ENCODE measurements at places on chromosomes 5 and 9.

- no peak for DNase-seq
Measured at GRCh38 chr9:13352451-13352979, 73.0 kb upstream of the MPDZ start.

DNA sequence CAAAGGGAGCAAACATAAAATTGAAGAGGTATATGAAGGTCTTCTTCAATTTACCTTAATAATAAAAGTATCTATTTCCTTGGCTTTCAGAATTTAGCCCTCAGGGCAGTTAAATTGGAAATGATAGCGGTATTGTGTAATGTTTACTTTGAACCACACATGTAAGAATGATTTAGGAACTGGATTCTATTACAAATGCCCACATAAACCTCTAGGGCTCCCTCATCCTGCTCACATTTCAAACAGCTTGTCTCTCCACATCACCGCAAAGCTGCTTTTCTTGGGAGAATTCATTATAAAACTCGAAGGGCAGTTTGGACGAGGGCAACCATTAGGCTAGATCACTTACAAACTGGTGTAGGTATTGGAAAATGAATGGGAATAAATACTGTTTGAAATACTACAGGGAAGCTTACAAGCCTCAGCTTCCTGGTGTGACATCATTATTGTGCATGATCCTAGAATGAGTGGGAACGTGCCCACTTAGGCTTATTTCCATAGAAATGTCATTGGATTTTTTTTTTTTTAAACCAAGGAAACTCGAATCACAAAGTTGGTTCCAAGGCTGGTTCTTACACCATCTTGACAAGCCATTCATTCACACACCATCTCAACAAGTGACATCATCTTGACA, 47.3 kb downstream of the MTRR start:
- peak; percentile 24 for DNase-seq

- no peak for DNase-seq
Measured at GRCh38 chr5:95948631-95949030, 13.0 kb downstream of the ELL2 start.

DNA sequence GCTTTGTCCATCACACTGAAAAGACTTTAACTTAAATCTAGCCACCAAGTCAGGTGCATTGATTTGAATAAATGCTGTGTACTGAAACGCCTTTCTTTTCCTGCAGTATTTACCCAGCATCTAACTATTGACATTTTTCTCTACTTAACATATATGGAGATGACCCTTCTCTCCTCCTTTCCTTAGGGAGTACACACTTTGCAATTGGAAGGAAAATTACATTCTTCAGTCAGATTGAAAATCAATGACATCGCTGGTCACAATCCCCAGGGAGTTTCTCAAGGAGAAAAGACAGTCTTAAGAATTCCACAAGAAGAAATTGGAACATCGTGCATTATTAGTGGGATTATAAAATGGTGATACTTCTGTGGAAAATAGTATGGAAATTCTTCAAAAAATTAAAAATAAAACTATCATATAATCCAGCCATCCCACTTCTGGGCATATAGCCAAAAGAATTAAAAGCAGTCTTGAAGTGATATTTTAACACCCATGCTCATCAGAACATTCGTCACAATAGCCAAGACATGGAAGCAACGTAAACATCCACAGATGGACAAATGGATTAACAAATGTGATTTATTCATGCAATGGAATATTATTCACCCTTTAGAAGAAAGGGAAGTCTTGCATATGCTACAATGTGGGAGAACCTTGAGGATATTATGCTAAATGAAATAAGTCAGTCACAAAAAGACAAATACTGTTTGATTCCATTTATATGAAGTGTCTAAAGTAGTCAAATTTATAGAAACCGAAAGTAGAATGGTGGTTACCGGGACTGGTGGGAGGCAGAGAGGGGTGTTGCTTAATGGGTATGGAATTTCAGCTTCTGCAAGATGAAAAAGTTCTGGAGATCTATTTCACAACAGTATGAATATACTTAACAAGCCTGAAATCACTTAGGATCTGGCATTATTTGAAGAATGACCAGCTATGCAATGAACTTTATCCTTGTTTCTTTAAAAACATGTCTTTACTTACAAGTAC, 14.3 kb upstream of the FREM1 start:
- peak; percentile 15 for DNase-seq

DNA sequence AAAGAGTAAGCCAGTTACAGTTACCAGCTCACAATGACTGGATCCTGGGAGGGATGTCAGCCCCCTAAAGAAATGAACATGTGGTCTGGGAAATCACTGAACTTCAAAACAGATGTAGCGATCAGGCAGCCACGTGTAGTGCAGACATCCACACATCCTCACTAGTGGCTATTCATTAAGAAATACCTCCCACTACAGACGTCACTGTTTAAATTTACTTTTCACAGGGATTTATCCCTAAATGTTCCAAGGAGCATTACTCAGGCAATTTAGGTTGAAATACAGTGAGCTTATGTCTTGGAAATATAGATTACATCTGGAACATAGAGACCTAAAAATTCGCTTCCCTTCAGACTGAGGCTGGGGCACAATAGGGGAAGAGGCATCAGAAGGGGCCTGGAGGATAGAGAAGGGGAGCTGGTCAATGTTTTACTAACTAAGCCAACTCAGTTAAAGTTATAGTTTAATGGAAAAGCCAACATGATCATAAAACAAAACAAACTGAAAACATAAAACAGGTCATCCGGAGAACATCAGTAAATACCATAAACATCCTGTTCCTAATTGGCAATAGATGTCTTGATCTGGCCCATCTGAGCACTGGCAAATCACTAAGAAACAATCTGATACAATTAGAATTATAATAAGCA, 92.3 kb downstream of the FANCC start:
- no peak for DNase-seq

DNA sequence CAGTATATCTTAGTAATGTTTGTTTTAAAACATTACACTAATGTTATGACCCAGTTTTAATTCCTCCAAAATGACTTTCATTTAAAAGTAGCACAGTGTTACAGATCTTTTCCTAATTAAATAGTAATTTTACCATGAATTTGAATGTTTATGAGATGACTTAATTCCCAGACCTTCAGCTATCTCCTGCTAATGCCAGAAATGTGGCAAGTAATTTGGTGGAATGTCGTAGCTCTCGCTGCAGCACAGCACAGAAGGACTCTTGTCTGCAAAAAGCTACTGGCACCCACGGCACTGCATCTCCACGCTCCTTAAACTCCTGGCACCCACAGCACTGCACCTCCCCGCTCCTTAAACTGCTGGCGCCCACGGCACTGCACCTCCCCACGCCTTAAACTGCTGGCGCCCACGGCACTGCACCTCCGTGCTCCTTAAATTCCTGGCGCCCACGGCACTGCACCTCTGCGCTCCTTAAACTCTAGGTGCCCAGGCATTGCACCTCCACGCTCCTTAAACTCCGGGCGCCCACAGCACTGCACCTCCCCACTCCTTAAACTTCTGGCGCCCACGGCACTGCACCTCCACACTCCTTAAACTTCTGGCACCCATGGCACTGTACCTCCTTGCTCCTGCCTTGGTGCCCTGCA, 163.1 kb downstream of the CDK5RAP2 start:
- no peak for DNase-seq

DNA sequence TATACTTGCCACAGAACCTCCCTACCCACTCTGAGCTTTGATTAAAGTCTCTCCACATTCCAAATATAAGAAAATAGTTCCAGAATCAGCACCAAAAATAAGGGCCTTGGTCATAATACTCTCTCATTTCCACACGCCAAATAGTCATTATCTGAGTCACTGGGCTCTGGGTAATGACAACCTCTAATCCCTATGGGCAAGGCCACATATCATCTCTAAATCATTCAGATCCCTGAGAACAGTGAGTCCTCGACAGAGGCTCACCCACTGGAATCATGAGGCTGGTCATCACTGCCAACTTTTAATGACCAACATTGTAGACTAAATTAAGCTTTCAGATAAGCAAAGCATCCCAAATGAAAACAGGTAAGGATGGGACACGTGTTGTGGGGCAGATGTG, 28.1 kb downstream of the FAM114A2 start:
- no peak for DNase-seq

DNA sequence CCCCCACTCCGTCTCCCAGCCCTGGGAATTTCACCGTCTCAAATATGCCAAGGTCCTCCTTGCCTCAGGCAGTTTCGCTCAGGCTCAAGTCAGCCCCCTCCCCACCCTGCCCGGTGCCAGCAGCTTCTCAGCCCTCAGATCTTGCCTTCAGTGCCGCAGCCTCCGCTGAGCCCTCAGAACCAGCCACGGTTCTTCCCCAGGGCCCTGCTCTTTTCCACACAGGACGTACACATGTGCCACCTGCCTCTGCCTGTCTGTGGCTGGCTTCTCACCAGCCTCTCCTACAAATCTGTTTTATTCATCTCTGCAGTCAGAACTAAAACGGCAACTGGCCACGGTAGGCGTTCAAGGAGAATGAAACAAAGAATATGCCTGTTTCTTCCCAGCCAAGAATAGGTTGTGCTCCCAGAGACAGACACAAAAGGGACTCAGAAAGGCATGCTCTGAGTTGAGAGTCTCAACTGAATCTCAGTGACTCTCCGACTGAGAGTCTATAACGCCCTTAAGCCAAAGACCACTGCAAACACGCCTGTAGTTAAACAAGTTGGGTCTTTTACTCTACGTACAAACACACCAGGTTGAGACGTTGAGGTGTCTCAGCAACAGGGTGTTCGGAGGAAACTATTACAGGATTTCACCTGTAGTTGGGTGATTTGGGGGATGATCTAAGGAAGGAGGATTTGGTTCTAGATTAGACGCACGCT, 10.6 kb upstream of the GRIN1 start:
- DNase-seq: no peak

GRCh38 chr9:112226091-112226490, 51.0 kb upstream of the SUSD1 start:
- DNase-seq: no peak

- DNase-seq: no peak
Measured at GRCh38 chr9:126452106-126452505, 125.5 kb downstream of the MVB12B start.

- DNase-seq: no peak
Measured at GRCh38 chr5:149224282-149224681, 47.4 kb upstream of the AFAP1L1 start.

GRCh38 chr5:158303883-158304282, 444.9 kb upstream of the CLINT1 start:
- DNase-seq: no peak

- DNase-seq: no peak
Measured at GRCh38 chr9:135505406-135506187, 5.1 kb downstream of the MRPS2 start.

DNA sequence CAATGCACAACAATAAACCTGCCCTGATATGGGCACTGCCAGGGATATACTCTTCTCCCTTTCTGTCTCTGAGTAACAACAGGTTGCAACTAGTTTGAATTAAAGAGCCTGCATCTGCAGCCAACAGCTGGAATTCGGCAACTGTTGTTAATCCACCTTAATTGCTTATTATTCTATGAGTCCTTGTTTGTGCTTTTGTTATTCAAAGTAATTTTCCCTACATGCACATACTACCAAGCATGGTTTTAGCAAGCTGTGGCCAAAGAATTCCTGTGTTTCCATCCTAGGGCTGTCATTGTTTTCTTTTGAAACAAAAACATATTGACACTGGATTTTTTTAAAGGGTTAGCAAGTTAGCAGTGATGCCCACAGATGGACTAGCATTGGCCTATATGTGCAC, 171.5 kb downstream of the EFNA5 start:
- DNase-seq: no peak

GRCh38 chr5:81014348-81014747, 54.2 kb downstream of the RASGRF2 start:
- peak; percentile 18 for DNase-seq

GRCh38 chr5:153439130-153439529, 51.3 kb upstream of the GRIA1 start:
- no peak for DNase-seq

GRCh38 chr5:78550891-78551290, 97.7 kb downstream of the LHFPL2 start:
- DNase-seq: peak; percentile 51

GRCh38 chr5:114838937-114839336, 330.8 kb downstream of the TRIM36 start:
- DNase-seq: no peak

DNA sequence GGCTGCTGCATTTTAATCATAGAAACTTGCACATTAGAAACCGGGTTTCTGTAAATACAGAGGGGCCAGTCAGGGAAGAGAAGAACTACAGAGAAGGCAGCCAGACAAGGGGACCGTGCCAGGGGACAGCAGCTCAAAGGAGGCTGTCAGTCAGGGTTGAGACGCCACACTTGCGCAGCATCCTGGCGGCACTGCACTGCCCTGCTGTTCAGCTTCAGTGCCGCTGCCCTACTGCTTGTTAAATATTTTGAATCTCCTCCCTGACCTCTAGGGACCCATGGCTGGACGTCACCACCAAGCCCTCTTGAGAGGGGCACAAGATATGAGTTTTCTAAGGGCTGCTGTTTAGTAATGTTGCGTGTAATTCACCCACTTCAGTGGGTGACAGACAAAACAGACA, 43.6 kb upstream of the ZBTB43 start:
- no peak for DNase-seq

- DNase-seq: no peak
Measured at GRCh38 chr9:18109675-18110074, 364.3 kb upstream of the ADAMTSL1 start.

- DNase-seq: peak; percentile 28
Measured at GRCh38 chr5:178145965-178146820, 7.5 kb downstream of the NHP2 start.

DNA sequence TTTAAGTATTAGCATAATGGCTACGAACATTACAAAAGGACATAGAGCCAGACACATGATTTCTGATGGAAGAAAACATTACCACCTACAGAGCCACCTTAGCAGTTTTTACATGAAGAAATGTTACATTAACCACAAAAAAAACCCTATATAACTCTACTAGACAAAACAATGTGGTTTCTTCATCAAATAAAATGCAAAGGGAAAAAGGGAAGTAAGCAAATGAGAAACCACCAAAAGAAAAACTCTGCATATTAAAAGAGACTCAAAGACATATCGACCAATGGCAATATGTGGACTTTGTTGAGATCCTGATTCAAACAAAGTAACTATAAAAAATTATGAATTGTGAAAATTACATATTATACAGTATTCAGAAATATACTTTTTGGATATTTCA, 132.7 kb downstream of the TSSK1B start:
- no peak for DNase-seq

- DNase-seq: peak; percentile 94
Measured at GRCh38 chr9:108057421-108058134, 568.0 kb upstream of the KLF4 start.

DNA sequence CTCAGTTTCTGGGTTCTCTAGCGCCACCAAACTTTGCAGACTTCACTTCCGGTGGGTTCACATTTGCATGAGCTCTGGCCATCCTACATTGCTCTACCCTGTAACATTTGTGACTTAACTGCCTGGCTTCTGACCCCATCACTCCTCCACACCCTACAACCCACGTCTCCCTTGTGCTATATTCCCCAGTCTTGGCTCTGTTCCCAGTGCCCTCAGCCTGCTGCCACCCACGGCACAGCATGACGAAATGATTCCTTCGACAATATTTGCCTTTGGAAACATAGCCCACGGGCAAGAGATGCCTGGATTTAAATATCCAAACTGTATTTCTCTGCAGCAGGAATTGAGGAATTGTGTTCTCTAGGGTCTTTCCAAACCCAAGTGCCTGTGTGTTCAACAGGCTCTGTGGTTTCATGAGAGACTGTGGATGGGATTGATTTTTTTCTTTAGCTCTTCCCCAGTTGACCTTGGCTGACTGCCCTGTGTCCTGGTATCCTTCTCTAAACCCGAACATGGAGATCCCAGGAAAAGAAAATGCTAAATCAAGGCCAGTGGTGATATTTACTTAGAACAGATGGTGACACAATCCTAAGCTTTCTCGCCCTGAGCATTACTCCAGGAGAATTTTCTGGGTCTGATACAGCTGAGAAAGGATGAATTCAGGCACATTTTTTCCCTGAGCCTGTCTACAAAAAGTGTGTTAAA, 44.4 kb upstream of the GRIA1 start:
- DNase-seq: no peak

All from astrocyte of the spinal cord (primary cell).